Left hindlimb (tissue), 1 donor: ENCODE measurements at places on chromosomes 5 and 9.
A peak's percentile ranks its signal among the peaks of the same experiment; 100 is the strongest.

GRCh38 chr5:82881571-82882174, 195.5 kb downstream of the TMEM167A start:
- no peak for DNase-seq

- DNase-seq: no peak
Observed at GRCh38 chr9:126222835-126223431, 103.7 kb upstream of the MVB12B start.

- DNase-seq: no peak
Observed at GRCh38 chr5:119016125-119016774, 27.9 kb upstream of the DTWD2 start.

- no peak for DNase-seq
Observed at GRCh38 chr9:93967020-93967803, 12.1 kb upstream of the BARX1 start.

DNA sequence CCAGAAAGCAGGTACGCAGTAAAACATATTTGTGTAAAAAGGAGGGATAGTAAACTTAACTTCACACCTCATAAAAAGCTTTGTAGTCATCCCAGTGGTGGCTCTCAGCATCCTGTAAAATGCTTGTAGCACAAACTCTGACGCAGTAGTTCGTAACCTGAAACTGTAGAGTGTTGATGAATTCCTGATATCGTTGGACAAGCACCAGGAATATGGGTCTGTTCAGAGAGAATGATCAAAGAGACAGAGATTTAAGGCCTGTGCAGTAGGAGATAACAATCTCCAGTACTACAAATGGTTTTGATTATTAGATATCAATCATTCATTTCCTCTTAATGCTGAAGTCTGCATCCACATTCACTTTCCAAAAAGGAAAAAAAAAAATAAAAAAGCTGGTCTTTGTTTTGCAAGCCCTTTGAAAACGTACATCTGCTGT, 148.5 kb downstream of the KIAA0825 start:
- no peak for DNase-seq

- DNase-seq: peak; percentile 71
Observed at GRCh38 chr5:150129813-150130492, 25.7 kb downstream of the PDGFRB start.

DNA sequence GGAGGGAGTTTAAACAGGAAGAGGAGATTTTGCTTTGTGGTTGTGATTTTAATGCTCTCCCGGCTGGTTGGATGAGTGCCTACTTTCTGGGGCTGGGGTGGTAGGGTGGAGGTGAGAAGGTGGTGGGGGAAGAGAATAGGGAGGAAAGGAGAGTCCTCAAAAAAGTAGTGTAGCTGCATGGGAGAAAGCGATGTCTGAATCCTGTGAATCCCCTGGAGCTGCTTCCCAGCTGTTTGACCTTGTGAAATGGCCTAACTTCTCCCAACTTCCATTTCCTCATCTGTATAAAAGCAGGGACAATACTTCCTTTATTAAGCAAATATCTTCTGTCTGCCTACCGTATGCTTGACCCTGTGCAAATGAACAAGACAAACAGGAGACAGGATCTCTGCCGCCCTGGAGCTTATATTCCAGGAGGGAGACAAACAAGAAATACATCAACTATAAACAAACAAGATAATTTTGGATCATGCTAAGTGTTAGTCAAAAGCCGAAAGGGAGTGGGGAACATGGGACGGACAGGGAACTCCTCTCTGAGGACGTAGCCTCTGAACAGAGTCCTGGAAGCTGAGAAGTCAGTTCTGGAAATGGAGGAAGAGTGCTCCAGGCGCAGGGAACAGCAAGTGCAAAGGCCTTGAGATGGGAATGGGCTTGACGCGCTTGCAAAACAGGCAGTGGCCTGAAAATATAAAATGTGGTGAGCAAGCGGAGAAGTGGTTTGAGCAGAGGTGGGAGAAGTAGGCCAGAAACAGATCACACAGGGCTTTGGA, 103.5 kb downstream of the SPRY4 start:
- DNase-seq: no peak

- DNase-seq: peak; percentile 74
Observed at GRCh38 chr5:103428411-103428871, 134.1 kb downstream of the NUDT12 start.

DNA sequence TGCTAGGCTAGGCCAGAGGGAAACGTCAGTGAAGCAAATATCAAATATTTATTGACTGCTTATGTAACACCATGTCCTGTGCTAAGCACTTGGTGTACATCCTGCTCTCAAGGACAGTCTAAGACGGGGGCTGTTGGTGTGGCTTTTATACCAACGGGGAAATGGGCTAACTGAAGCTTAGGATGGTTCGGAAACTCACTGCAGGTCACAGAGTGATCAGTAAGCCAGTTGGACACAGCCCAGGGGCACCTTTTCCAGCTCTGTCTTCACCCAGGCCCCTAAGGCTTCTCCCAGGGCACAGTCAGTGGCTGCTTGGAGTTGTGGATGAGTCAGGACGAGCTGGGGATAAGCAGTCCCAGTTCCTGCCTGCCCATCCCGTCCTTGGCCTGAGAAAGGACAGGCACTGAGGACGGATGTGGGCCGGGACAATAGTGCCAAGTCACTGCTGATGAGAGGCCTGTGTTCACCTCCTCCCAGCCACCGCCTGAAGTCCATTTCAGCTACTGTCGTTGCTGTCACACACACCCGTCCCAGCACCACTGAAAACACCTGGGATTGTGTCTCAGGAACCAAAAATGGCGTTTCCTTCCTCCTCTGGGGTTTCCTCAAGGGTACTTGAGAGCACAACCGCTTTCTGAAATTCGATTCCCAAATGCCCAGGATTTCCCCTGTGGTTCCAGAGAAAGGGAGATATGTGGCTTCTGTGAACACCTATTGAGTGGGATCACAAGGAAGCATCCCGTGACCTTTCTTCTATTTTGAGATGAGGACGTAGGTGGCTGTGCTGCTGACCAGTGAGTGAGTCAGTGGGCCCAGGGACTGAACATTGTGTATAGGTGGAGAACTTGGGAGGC, 17.5 kb upstream of the SPRY4 start:
- no peak for DNase-seq

DNA sequence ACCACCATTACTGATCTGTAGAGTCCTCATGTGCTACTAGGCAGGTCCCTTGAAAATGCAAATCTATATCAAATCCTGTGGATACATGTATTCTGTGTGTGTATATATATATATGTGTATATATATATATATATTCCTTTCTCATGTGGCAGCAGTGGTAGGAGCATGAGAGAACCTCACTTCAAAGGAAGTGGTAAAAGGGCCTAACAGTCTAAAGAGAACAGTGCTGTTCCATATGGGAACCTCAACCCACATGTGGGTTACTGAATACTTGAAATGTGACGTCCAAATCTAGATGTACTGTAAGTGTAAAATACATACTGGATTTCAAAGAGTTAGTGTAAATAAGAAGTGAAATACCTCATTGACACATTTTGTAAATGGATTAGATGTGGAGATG, 5.4 kb downstream of the SLC46A2 start:
- DNase-seq: no peak

DNA sequence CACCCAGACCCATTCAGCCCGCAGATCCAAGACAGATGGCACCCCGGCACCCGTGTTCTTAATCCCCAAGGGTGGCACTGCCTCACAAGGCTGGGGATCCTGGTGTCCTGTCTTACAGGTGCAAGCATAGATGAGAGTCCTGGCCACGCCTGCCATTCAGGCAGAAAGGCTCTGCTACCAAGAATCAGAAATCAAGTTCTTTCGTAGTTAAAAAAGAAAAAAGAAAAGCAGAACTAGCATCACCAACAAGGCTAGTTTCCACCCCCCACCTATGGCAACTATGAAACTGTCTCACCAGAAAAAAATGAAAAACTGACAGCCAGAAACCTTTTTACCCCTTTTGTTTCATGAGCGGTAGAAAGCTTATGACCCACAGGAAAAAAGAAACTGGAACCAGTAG, 170.4 kb downstream of the SYK start:
- DNase-seq: no peak

DNA sequence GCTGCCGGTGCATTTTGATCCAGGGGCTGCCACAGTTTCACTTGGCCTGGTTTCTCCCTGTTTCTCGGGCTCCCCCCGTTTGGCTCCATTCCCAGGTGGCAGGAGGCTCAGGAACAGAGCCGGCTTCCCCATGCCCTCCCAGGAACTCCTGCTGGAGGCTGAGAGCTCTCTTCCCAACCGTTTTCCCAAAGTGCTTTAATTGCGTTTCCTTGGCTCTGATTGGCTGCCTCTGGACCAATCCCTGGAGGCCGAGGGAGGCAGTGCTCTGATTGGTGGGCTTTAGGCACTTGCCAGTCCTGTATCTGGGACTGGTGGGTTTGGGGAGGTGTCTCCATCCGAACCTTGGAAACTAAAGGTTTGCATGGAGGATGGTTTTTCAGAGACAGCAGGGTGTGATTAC, 4.9 kb downstream of the TSPAN17 start:
- no peak for DNase-seq

GRCh38 chr9:125966959-125967711, 220.0 kb downstream of the PBX3 start:
- DNase-seq: no peak

GRCh38 chr9:113409883-113410206, 630 bp downstream of the POLE3 start:
- DNase-seq: no peak

DNA sequence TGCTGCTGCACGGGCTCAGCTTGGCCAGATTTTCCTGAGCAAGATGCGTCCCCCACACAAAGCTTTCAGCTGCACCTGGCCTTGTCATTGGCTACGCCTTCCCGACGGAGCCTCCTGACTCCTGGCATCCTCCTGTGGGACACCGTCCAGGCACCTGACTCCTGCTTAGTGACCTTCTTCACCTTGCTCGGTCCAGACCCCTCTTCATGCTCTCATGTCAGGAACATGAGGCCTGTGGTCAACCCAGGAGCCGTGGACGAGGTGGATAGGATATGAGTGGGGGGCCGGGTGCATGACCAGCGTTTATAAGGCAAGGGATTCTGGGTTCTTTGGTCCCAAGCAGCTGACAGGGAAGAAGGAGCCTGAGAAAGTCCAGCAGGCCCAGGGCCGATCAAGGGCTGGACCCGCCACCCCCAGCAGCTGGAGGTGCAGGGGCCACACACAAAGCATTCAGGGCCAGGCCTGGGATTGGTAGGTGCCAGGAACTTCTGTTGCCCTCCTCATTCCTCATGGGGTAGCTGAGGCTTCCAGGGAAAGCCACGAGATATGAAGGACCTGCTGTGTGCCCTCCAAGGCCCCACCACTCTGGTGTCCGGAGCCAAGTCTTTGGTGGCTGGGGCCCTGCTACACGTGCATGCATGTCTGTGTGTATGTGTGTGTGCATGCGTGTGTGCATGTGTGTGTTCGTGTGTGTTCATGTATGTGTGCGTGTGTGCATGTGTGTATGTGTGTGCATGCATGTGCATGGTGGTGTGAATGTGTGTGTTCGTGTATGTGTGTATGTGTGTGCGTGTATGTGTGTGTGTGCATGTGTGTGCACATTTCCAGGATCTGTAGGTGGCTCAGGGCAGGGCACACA, 34.9 kb downstream of the SLC6A3 start:
- no peak for DNase-seq

GRCh38 chr5:87966213-87966612, 302.4 kb downstream of the TMEM161B start:
- DNase-seq: no peak

DNA sequence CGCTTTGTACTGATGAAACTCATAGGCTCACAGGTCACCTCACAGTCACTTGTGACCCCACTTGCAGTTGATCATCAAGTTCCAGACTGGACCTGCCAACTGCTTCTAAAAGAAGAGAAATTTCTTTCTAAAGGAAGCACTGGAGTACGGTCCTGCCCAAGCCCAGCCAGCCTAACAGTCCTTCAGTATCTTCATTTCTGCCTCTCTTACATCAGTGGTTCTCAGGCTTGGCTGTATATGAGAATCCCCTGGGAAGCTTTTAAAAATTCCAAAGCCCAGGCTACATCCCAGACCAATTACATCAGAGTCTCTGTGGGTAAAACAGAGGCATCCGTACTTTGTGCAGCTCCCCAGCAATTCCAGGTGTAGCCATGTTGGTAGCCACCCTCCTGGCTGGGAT, 282.1 kb downstream of the NFIB start:
- no peak for DNase-seq

GRCh38 chr9:121744002-121744686, 92.7 kb downstream of the DAB2IP start:
- DNase-seq: peak; percentile 65

- no peak for DNase-seq
Observed at GRCh38 chr9:71921190-71921814, 9.9 kb downstream of the C9orf85 start.

- no peak for DNase-seq
Observed at GRCh38 chr9:134344068-134344799, 18.0 kb downstream of the RXRA start.

DNA sequence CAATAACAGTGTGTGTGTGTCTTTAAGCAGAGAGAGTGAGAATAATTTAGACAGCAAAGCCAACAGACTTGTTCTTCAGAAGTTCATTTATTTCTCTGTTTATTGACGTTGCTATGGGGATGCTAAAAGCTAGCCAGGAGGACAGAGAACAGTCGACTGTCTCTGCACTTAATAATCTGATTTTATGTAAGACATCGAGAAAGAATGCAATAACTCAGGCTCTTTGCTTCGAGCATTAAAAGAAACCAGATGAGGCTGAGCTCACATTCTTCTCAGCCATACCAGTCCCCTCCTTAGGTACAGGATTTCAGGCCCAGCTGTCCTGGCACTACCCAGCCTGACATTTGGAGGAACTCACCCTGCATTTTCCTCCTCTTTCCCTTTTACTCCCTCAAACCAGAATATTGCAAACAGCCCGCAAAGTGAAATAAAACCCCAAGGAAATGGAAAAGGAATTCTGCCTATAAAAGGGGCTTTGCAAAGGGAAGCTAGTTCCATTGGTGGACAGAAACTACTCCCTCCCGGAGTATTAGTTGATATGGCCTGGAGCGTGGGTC, 44.5 kb upstream of the DPYSL3 start:
- DNase-seq: peak; percentile 86

- DNase-seq: no peak
Observed at GRCh38 chr5:78334811-78335210, 25.6 kb upstream of the SCAMP1 start.

DNA sequence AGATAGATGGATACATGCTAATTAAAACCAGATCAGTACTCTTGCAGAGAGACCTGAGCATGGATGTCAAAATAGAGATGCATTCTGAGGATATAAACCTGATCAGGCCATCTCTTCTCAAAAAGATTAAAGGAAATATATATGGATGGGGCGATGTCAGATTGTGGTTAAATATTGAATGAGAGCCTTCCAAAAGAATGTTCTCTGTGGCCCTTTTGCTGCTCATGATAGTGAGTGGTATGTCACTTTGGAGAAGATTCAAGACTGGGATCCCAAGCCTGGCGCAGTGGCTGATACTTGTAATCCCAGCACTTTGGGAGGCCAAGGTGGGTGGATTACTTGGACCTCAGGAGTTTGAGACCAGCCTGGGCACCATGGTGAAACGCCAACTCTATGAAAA, 20.5 kb downstream of the ZNF131 start:
- no peak for DNase-seq

DNA sequence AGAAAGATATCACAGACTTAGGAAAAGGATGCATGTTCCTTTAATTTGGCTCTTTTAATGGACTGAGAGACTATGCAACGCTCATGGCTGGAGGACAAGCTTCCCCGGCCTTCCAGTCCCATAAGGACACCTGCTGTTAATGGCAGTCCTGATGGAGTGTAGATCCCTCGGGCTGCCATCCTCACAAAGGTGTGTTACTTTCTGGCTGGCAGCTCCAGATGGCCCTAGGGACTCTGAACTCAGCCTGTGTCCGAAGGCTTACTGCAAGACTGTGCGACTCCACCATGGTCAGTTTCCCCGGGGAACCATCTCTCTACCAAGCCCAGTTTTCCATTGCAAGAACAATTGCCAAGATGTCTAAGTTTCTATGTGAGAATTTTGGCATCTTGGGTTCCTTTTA, 25.5 kb upstream of the KCNIP1 start:
- no peak for DNase-seq

GRCh38 chr5:118628660-118629354, 359.5 kb downstream of the DTWD2 start:
- DNase-seq: no peak
